ENCODE measurements at places on chromosomes 1 and 21.

- DNase-seq: no peak
Measured at GRCh38 chr1:20185834-20186782, at the start of the genes PLA2G2C and UBXN10. PLA2G2C (minus strand) TSS chr1:20186518; CDS start chr1:20177363, 9,155 bp downstream. UBXN10 (plus strand) TSS chr1:20186096; CDS start chr1:20190562, 4,466 bp downstream.

DNA sequence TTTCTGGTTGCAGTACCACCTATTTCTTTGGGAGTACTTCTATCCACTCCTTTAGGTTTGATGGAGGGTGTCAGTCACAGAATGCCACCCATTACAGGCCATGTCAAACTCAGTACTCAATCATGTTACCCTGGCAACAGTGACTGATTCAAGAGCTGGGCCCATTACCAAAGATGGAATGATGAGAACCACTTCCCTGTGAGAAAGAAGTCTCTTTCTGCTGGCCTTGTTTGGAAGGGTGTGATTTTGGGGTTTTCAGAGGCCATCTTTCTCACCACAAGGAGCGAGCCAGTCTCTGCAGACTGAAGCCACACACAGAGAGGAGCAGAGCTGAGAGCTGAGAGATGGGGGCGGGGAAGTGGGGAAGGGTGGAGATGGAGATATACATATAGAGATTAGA, 13.9 kb upstream of the STUM start:
- DNase-seq: no peak

DNA sequence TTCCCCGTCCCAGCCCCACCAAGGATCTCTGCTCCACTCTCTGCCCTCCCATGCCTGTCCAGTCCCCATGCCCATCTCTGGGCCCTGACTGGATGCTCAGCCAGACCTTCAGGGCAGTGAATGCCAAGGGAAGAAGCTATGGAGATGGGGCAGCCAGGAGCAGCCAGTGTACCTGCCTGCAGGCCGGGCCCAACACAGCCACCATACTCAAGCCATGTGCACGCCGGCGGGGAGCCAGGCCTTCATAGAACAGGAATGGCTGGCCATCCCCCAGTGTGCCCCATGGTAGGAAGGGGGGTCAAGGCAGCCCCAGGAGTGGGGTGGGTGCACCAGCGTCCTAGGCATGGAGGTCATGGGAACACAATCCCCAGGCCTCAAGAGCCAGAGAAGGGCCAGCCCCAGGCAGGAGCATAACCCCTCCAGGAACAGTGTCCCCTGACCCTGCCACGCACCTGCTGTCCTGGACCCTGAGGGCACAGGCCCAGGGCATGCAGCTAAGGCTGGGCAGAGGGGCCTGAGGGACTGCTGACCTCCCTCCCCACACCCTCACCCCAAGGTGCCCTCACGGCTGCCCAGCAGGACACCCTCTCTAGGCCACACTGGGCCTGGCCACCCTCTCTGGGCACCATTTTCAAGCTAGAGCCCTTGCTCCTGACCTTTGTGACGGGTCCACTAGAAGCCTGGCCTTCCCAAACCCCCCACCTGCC, 20.3 kb upstream of the ARF1 start:
- no peak for DNase-seq

DNA sequence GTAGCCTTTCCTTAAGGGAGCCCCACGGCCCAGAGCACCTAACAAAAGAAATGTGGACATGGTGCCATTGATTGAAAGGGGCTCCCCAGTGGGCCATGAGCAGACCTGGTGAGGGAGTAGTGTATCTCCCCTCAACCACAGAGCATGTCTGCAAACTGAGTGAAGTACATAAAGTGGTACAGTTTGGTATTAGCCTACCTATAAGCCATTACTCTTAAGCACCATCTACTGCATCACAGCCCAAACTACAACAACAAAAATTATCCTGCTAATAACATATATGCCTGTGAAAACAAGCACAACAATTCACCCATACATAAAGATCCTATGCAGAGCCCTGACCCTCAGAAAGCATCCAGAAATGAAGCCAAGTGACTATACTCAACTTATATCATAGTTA, 407.8 kb downstream of the PTPRC start:
- peak; percentile 46 for DNase-seq

- DNase-seq: no peak
Measured at GRCh38 chr1:3731583-3732433, 20.4 kb upstream of the CCDC27 start.

GRCh38 chr1:8429549-8430110, 111.7 kb downstream of the SLC45A1 start:
- no peak for DNase-seq

GRCh38 chr1:241706967-241707366, 54.9 kb downstream of the WDR64 start:
- peak; percentile 69 for DNase-seq

DNA sequence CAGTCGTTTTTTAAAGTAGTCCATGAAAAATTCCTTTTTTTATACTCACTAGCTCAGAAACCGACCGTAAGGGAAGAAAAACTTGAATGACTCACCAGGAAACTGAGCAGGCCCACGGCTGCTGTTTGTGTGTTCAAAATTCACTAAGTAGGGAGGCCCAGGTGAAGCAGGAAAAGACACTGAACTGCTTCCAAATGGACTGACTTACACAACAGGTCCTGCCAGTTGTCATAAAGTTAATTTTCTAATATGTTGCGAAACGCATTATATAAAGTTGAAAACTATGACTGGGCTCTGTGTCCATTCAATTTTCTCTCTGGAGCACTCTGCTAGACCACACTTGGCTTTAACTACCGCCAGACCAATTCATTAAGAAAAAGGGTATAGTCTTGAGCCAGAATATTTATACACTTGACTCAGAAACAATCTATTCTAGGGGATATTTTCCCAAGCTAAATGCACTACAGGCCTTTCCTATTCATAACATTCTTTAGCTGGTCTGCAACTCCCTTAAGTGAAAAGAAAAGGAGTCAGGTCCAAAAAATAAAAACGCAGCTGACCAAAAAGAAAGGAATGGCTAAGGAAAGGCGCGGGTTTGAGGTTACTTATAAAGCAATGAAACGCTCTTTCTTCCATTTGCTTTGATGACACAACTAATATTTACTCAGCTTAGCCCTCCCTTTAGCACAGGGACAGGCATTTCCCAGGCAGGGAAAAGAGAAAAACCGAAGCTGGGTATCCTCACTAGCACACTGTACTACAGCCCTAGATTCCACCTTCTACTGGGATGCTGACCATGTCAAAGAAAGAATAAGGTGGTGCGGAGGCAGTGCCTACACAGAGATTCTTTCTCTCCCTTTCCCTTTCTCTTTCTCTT, 306.3 kb upstream of the ESRRG start:
- DNase-seq: peak; percentile 72

GRCh38 chr21:29654855-29655254, 284.9 kb downstream of the GRIK1 start:
- no peak for DNase-seq

DNA sequence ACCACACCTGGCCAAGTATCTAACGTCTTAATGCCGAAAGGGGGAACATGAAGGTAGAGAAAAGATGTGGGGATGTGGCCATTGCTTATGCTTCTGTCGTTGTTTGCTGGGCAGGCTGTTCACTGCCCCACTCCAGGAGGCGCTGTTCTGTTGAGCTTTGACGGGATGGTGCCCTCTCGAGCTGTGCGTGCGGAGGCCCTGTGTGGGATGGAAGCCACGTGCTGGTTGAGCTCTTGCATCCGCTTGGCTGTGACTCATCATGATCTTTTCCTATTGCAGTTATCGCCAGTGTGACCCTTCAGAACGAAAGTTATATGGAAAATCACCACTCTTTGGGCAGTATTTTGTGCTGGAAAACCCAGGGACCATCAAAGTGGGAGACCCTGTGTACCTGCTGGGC, 26.3 kb downstream of the MTARC1 start:
- no peak for DNase-seq

GRCh38 chr1:15714406-15715136, 21.5 kb upstream of the SLC25A34 start:
- no peak for DNase-seq

DNA sequence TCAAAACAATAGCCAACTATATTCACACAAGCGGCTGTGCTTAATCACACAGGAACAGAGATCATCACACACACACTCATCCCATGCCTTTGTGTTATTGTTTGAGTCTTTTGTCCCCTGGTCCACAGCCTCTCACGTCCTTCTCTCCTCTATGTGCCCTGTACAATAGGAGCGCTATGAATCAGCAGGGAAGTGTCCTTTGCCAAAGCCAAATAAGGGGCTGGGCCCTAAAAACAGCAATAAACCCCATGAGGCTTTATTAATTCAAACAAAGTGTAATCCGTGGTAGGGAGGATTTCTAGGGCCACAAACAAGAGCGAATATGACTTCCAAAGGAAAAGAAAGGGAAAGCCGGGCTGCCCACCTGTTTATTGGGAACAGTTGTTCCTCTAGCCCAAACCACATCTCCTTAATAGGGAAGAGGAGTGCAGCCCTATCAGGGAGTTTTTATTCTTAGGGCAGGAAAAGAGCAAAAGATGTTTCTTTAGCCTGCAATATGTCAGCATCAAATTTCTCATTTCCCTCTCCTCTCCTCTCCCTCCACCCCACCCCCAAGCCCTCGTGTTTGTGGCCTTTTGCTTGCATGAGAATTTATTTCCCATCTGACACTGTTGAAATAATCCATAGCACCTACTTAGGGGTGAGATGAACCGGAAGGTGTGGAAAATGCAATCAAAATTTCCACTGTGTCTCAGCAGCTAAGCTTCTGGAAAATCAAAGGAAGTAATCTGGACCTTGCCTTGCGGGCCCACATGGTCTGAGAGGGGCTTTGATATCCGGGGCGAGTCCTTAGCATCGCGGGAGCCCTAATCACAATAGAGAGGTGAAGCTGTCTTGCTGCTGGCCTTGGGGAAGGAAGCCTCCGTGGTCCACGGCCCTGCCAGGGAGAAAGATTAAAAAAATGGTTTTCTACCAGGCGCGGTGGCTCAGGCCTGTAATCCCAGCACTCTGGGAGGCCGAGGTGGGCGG, 45.3 kb upstream of the ITPKB start:
- DNase-seq: no peak

Measured in T47D (cell line).